ENCODE measurements at places on chromosomes 16 and 17.

- DNase-seq: no peak
Observed at GRCh38 chr17:79563237-79564013, 47.4 kb downstream of the RBFOX3 start.

- DNase-seq: no peak
Observed at GRCh38 chr17:49045376-49045775, 48.2 kb downstream of the IGF2BP1 start.

GRCh38 chr16:84780544-84781376 is 39.0 kb upstream of the CRISPLD2 start:
- DNase-seq: no peak

- DNase-seq: no peak
Observed at GRCh38 chr16:87874639-87875427, 5.5 kb upstream of the SLC7A5 start.

GRCh38 chr16:85291302-85292148 is 179.3 kb upstream of the CIBAR2 start:
- DNase-seq: no peak

DNA sequence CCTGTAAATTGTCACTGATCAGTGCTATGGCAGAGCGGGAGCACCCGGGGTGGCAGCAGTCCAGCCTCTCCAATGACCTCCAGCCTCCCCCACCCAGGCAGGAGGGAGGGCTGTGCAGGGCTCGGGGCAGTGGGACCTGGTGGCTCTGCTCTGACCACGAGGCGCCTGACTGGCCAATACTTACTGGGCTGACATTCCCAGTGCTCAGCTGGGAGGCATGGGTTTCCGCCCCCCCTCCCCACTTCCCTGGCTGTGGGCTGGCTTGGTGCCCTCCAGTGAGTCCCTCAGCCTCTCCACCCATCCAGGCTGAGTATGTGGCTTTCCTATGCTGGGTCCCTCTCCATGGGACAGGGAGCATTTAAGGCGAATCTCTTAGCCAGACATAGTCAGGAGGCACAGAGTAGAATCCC is 2.7 kb downstream of the SOCS3 start:
- no peak for DNase-seq

- DNase-seq: no peak
Observed at GRCh38 chr16:30628628-30629540, 18.7 kb upstream of the ZNF689 start.

DNA sequence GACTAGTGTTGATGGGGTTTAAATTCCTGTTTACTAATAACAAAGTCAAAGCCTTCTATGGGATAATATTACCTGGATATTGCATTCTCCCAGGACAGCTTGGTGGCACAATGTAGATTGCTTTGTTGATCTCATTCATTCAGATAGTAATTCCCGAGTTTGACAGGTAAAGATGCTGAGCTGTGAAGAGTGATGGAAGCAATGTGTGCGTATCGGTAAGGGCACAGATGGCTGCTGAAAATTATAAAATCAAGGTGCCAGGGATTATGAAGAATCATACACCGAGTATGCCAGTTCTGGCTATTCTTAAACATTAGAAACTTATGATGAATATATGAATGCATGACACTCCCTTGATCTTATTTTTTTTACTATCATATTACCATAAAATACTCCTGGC is 100.6 kb upstream of the CNTNAP4 start:
- no peak for DNase-seq

DNA sequence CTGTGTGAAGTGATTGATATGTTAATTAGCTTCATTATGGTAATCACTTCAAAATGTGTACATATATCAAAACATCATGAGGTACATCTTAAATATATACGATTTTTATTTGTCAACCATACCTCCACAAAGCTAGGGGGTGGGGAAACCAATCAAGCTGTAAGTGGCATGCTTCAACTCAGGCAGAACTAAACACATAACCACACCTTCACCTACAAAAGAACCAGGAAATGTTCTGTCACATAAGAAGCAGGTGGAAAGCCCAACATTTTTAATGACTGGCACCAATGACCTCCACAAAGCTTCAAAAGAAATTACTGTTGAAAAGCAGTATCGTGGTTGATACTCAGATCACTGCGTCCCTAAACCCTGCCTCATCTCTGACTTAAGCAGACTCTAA is 867.7 kb upstream of the EEF2KMT start:
- no peak for DNase-seq

DNA sequence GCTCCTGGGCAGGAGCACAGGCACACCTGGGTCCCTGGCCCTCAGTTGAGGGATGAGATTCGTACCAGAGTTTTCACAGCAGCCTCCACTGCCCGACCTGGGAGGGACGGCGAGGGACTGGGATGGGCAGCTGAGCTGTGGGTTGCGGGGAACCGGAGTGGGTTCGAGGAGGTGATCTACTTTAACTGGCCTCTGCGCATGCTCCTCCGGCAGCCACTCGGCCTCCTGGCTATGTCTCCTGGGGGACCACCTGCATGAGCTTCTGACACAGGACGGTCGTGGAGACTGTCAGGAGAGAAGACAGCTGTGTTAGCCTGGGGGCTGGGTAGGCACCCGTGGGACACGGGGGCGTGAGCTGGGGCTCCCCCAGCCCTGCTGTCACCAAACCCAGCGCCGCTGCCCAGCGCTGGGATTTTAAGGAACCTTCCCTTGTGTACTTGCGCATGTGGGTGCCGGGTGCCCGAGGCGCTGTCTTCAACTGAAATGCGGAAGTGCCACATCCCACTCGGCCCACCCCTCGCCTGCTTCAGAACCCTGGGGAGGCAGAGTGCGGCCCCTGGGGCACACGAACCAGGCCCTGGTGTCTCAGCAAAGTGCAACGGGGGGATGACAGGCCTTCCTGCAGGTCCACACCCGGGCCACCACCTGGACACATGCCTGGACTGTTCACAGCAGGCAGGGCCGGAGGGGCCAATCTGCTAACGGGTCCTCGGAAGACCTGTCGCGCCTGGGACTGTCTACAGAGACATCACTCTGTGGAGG is 36.4 kb downstream of the SLC7A5 start:
- no peak for DNase-seq

GRCh38 chr16:4517812-4518680 is 20.5 kb downstream of the CDIP1 start:
- DNase-seq: no peak

- DNase-seq: no peak
Observed at GRCh38 chr16:84314373-84314772, 19.7 kb downstream of the WFDC1 start.

GRCh38 chr16:54400261-54400660 is 113.7 kb upstream of the IRX3 start:
- no peak for DNase-seq

GRCh38 chr17:44826123-44826790 is 3.8 kb downstream of the GJC1 start:
- DNase-seq: no peak

- DNase-seq: no peak
Observed at GRCh38 chr17:49277638-49278037, 47.1 kb upstream of the PHOSPHO1 start.

DNA sequence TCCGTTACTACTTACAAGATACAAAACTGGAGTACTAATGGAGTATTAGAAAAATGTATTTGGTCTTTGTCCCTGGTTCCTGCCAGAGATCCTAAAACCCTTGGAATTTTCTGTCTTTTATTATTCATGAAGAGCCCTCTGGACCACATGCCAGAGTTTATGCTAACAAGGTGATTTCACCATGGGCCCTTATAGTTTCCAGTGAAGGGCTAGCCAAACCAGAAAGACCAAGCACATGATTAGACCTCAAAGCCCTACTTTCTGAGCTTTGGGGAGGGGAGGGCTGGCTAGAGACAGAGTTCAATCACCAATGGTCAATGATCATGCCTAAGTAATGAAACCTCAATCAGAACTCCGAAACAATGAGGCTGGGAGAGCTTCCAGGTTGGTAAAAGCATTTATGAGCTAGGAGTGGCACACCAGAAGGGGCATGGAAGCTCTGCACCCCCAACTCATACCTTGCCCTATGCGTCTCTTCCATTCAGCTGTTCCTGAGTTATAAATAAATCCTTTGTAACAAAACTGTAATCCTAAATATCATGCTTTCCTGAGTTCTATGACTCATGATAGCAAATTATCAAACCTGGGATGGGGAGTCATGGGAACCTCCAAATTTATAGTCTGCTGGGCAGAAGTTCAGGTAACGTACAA is 10.4 kb downstream of the DCUN1D3 start:
- DNase-seq: no peak

DNA sequence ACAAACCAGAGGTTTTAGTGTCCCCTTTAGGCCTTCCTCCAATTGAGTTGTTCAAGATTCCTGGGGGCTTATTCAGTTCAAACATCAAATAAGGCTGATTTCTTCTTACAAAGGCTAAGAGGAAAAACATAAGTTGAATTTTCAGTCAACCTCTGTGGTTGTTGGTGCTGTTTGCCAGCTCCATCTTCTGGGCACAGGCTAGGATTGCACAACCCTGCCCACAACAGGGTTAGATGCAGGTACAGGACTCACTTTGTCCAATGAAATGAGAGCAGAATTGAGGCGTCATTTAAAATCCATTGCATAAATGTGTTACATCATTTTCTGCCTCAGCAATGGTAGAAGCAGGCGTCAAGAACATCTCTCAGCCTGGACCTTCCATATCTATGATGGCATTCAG is 173.3 kb downstream of the PMP22 start:
- DNase-seq: no peak

DNA sequence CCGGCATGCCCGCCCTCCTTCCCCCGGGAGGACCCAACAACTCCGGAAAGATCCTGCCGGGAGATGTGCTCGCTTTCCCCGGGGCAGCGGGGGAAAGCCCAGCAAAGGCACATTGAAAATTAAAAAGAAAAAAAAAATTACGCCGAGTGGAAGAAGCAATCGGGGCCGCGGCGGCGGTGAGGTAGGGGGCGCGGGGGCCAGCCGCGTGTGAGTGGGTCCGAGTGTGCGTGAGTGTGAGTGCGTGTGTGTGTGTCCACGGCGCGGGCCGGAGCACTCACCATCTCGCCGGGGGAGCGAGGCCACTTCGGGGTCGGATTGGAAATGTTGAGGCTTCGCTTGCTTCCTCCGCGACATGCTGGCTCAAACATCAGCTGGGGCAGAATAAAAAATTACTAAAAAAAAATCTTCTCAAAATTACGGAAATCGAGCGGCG is at the start of gene SALL1:
Gene SALL1 (minus strand): TSS at position 383 of the 433 bp plus-strand sequence. CDS start 29 bp downstream, at position 354.
- DNase-seq: no peak

GRCh38 chr17:48568499-48569239 is 9.5 kb downstream of the HOXB4 start:
- no peak for DNase-seq

DNA sequence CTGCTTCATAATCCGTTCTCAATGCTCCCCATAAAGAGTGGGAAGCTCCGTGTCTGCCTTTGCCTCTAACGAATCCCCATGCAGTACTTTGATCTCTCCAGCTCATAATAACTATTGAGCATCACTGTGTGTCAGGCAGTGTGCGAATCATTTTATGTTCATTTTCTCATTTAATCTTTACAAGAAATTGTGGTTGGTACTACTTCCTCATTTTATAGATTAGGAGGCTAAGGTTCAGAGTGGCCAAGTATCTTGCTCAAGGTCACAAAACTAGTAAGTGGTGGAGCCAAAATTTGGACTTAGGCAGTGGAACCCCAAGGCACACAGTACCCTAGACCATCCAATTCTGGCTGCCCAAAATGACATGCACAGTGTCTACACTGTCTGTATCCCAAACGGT is 44.8 kb downstream of the ABCC12 start:
- DNase-seq: no peak

DNA sequence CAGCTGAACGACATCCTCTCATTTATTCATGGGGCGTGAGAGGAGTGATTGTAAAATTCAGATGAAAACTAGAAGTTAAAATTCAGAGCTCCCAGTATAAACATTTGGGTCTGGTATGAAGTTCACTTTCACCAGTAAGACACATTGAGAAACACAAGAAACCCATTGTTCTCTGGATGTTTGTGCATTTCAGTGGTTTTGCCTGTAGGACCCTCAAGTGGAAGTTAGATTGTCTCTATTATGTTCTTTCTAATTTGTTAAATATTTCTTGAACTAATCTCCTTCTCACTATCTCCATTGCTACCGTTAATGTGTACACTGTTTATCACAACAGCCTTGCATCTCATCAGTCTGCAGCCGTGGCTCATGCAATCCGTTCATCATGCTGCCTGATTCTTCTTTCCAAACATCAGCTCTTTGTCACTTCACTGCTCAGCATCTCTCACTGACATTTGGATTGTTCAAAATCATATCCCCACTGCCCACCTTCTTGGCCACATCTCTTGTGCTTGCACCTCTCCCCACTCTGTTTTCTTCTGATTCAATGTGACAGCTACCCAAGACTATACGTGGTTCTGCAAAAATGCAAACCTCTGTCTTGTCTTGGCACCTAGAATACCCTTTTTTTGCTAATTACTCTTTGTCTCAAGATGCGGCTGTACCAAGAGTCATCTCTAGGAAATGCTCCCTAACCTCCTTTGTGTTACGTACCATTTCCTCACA is 49.5 kb downstream of the HLF start:
- no peak for DNase-seq

DNA sequence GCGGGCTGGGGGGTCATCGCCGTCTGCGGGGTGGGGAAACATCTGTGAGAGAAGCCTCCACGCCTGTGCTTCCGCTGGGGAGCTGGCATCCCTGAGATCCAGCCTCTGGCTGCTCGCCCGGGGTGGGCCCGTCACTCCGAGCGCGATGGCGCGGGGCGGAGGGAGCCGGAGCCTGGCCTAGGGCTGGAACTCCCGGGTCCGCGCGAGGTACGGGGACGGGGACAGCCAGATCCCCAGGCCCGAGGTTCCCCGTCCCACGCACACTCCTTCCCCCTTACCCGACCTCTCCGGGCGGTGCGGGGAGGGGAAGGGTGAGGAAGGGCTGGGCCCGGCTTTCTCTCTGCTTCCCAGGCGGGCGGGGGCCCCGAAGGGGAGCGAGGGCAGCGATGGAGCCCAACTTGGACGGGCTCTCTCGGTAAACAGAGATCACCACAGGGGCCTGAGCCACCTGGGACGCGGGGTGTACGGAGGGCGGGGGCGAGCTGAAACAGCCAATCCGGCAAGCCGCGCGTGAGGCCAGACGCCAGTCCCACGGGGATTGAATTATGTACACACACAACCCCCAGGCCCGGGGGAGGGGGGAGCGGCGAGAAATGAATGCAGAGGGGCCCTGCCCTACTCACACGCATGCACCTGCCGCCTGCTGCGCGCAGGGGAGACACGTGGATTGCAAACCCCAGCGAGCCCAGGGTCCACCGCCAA is at the start of gene SLC16A11:
Gene SLC16A11 (minus strand): TSS at position 596 of the 702 bp plus-strand sequence. CDS start 579 bp downstream, at position 17.
- DNase-seq: no peak

DNA sequence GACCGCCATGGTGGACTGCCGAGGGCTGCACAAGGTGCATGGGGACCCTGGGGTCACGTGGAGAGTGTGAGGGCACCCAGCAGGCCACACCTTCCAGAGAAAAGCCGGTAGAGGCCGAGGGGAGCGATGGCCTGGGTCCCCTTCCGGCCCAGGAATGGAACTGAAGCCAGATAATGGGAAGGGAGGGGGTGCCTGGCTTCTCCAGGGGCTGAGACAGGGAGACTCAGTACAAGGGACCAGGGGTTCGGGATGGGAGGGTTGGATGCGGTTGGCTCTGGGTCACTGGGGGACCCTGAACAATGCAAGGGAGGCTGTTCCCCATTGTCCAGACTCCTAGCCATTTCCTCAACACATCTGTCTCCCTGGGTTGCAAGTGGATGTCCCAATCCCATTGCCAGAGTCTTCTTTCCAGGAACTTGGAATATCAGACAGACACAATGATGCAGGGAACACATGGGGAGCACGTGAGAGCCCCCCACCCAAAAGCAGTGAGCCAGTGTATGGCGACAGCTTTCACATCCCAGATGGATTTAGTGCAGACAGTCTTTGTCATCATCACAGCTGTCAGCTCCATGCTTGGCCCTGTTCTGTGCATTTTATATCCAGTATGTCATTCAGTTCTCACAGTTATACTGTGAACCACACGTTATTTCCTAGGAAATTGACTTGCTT is 23.6 kb upstream of the DNAI2 start:
- no peak for DNase-seq

Data from GM19239 (cell line).